ENCODE measurements at places on chromosomes 4 and X. TPM values are rescaled to one million over a fixed set of nuclear protein-coding genes. Genes with fewer than 3 reads are reported as not detected.

The GPR173 gene
- total RNA-seq, result 9.8 TPM

The ADH1B gene
- 0.65 TPM for total RNA-seq

The SPANXA1 gene
- total RNA-seq, result not detected

The TMEM35A gene
- 22.0 TPM for total RNA-seq

The F9 gene
- not detected for total RNA-seq
